HTR-8/SVneo (cell line): ENCODE measurements at places on chromosomes 7 and 10.

GRCh38 chr7:105376908-105377533, 11.7 kb downstream of the SRPK2 start:
- no peak for DNase-seq

- DNase-seq: no peak
Measured at GRCh38 chr7:129646369-129647021, 35.0 kb downstream of the NRF1 start.

GRCh38 chr10:21047511-21047910, 150.4 kb upstream of the NEBL start:
- no peak for DNase-seq

- DNase-seq: no peak
Measured at GRCh38 chr10:84355106-84355505, 26.7 kb downstream of the CCSER2 start.

- DNase-seq: no peak
Measured at GRCh38 chr10:11146402-11147171, 128.9 kb downstream of the CELF2 start.

DNA sequence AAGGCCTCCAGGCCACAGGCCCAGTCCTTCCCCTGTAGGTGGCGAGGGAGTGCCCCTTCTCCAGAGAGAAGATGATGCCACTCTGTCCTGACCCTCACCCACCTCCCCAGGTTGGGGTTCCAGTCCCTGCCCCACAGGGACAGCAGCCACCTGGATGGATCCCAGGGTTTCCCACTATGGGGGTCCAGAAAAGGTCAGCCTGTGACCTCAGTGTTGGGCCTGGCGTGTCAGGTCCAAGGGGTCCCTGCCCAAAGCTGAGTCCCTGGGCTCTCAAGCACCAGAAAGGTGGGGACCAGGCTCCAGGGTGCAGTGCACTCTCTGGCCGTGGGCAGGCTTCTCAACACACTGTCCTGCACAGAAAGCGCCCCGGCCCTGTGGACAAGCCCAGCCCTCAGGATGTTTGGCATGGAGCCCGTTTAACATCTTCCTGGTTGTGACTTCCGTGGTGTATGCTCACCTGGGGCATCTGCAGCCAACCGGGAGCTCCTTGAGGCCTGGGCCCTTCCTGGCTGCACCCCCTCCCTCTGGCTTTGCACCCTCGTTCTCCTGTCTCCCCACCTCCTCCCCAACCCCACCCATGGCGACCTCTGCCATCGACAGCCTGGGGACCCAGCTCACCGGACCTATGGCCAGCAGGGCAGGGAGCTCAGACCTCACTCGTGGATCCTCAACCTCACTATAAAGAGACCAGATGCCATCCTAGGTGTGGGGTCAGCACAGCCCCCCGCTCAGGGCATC, 58.3 kb upstream of the PPP2R2D start:
- no peak for DNase-seq

- peak; percentile 70 for DNase-seq
Measured at GRCh38 chr10:77641788-77642397, 4.3 kb upstream of the KCNMA1 start.

GRCh38 chr7:36186359-36187121, 33.5 kb downstream of the EEPD1 start:
- no peak for DNase-seq

- no peak for DNase-seq
Measured at GRCh38 chr7:45102785-45103712, 8.4 kb downstream of the TBRG4 start.

GRCh38 chr10:55158633-55159032, 357.6 kb upstream of the PCDH15 start:
- no peak for DNase-seq

DNA sequence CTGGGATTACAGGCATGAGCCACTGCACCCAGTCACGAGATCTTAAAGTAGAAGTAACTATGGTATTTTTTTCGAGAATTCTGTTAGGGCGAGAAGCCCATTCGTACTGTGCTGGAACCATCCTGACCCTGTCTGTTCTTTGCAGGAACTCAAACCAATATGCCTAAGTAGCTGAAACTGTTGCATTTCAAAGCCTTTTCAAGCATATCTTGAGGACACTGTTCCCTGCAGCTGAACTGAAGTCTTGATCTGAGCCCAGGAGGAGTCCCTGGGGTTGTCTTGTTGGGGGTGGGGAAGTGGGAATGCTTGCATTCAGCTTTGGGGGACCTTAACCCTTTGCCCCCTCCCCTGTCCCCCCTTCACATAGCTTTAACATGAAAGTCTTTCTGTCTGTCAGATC, 61.5 kb downstream of the CUX1 start:
- no peak for DNase-seq

- DNase-seq: peak; percentile 20
Measured at GRCh38 chr10:34235164-34235832, 579.8 kb downstream of the PARD3 start.

GRCh38 chr7:40899151-40899550, 764.3 kb downstream of the SUGCT start:
- DNase-seq: no peak

DNA sequence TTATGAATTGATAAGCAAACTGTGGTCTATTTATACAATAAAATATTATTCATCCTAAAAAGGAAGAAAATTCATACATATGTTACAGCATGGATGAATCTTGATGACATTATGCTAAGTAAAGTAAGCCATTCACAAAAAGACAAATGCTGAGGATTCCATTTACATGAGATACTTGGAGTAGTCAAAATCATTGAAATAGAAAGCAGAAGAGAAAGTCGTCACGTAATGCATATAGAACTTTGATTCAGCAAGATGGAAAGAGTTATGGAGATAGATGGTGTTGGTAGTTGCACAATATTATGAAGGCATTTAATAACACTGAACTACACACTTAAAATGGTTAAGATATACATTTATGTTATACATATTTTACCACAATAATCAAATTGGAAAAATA, 309.7 kb upstream of the KLF6 start:
- DNase-seq: no peak

- DNase-seq: peak; percentile 48
Measured at GRCh38 chr10:28179006-28179742, 123.7 kb downstream of the MPP7 start.

- no peak for DNase-seq
Measured at GRCh38 chr7:90192876-90193750, 18.4 kb upstream of the STEAP2 start.

DNA sequence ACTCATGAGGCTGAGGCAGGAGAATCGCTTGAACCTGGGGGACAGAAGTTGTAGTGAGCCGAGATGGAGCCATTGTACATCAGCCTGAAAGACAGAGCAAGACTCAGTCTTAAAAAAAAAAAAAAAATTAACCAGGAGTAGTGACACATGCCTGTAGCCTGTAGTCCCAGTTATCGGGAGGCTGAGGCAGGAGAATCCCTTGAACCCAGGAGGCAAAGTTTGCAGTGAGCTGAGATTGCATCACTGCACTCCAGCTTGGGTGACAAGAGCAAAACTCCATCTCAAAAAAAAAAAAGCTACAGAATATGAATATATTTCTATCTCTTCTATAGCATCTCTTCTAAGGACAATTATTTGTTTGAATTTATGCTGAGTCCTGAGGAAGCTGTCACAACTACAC, 6.5 kb downstream of the AZGP1 start:
- no peak for DNase-seq

GRCh38 chr7:70092314-70093204, 494.3 kb downstream of the AUTS2 start:
- DNase-seq: peak; percentile 11

DNA sequence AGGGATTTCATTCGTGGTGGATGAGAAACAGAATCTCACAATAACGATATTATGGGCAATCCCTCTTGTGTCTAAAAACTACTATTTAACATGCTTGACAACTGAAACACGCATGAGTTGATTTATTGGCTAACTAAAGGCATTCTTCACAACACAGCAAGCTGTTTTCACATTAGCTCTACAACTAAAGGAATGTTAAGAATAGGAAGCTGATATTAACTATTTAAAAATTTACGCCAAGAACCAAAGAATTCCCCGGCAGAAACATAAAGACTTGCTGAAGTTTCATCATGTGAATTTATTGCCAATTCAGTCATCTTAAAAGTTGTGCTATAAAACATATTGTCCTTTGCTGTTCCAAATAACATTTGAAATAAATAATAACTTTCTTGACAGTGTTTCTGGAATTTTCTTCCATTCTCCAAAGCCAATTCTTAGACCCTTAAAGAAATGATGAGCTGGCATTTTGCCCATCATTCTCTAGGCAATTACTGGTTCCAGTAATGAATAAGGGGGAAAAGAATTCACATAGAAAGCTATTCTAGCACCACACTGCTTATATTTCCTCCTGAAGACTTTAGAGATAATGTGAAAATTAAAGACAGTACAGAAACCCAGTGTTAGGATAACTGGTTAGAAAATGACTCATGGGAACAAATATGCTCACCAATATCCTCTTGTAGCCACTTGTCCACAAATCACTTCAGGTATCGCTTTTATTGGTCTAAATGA, 233.1 kb downstream of the PARD3 start:
- DNase-seq: peak; percentile 43

- no peak for DNase-seq
Measured at GRCh38 chr10:66737241-66737640, 188.6 kb upstream of the LRRTM3 start.

GRCh38 chr10:118816471-118817168, 61.9 kb upstream of the CACUL1 start:
- no peak for DNase-seq

GRCh38 chr10:50400694-50401093, 149.4 kb upstream of the ASAH2 start:
- no peak for DNase-seq

DNA sequence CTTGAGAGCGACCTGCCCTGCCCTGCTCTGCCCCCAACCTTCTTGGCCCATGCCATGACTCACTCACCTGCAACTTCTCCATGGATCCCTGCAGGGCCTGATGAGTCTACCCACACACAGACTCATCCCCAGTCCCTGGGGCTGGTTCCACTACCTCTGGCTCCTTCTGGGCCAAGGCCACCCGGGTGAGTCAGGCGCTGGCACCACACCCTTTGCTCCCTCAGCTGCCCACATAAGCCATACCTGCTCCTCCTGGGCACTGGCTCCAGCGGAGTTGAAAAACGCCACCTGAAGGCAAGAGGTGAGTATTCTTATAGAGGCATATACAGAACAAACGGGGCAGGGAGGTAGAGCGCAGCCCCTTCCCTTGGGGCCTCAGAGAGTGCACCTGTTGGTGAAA, 16.2 kb upstream of the MTPAP start:
- DNase-seq: no peak

- no peak for DNase-seq
Measured at GRCh38 chr10:14425034-14425433, 94.3 kb upstream of the FRMD4A start.

DNA sequence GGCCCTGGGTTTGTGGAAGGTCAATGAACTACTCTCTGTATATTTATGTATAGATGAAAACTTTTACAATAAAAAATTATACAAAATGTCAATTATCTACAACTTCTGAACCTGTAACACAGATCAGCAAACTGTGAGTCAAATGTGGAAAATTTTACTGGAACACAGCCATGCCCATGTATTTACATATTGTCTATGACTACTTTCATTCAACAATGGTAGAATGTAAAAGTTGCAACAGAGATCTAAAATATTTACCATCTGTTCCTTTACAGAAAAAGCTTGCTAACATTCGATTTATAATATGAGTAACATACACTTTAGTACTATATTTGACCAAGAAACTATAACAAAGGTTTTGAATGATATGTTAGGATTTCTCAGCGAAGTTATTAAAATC, 481.6 kb downstream of the PARD3 start:
- DNase-seq: no peak

DNA sequence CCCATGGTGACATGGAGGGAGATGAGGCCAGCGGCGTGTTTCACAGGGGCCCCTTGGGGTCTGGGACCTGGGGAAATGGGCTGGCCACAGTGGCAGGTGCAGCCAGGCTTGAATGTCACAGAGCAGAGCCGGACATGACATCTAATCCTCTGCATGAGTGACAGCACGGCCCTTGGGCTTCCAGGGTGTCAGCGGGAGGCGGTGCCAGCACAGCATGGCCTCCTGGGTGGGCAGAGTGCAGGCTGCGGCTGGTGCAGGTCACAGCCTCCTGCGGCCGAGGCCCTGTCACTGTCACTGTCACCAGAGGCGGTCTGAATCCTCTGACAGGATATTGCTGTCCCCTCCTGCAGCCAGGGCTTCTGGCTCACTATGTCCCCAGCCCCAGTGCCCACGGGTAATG, 18.2 kb downstream of the BHLHA15 start:
- no peak for DNase-seq

- no peak for DNase-seq
Measured at GRCh38 chr10:6918305-6918704, 338.2 kb upstream of the PRKCQ start.

- no peak for DNase-seq
Measured at GRCh38 chr10:70499836-70500167, 21.2 kb downstream of the PALD1 start.

GRCh38 chr10:119917777-119918176, 25.2 kb downstream of the SEC23IP start:
- no peak for DNase-seq

DNA sequence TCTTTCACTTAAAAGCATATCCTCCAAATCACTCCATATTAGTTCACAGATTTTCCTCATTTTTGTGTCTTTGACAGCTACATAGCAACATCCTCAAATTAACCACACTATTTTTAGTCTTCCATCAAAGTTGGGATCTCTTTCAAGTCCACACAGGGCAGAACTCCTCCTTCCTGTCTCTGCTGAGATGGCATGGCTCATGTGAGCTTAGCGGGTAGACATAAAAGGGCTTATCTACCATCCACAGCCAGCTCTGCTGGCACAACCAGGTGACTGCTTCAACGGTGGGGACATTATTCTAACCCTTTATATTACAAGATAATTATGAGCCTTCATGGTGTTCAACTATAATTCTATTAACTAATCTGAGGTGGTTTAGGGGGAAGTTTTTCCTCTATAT, 35.5 kb downstream of the ICA1 start:
- DNase-seq: no peak

GRCh38 chr7:116569737-116570136, 44.9 kb downstream of the CAV1 start:
- DNase-seq: peak; percentile 25

DNA sequence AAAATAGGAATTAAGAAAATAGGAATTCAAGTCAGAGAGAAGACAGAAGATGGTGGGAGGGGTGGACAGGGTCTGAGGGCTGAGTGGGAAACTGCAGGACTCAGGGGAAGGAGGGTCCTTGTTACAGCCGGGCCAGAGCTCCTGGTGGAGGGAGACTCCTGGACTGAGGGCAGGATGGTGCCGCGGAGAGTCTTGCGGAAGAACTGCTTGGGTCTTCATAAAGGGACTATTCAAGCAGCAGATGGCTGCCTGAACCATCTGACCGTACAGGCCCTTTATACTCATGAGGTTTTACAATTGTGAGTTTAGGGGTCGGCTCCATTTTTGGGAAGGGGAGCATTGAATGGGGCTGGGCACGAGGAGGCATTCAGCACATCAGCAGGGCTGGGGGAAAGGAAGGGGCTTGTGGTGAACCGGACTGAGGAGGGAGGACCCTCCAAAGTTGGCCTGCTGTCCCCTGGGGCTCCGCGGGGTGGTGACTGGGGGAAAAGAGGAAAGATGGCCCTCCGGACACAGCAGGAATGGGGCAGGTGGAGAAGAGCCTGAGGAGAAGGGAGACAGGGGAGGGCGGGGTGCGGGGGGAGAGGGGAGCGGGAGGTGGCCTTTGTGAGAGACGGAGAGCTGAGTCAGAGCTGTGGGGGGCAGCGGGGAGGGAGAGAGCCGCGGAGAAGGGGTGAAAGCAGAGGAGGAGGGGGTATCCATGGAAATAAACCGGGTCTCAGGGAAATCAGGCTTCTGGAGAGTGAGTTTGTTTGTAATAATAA, 1.5 kb downstream of the FAM131B start:
- no peak for DNase-seq
